ENCODE measurements at places on chromosomes 3 and 15. TPM values are rescaled to one million over a fixed set of nuclear protein-coding genes. Genes with fewer than 3 reads are reported as not detected.

The PRSS50 gene
- total RNA-seq = not detected

The TGM4 gene
- not detected for total RNA-seq

The CMC1 gene
- 11.0 TPM for total RNA-seq

The C3orf85 gene
- not detected for total RNA-seq

The TJP1 gene
- not detected for total RNA-seq

The CDAN1 gene
- total RNA-seq = 21.4 TPM

The CPLX3 gene
- not detected for total RNA-seq

Data from naive thymus-derived CD4-positive, alpha-beta T cell (primary cell).